Tongue (tissue), 3 donors: ENCODE measurements at places on chromosomes 1 and 21.

DNA sequence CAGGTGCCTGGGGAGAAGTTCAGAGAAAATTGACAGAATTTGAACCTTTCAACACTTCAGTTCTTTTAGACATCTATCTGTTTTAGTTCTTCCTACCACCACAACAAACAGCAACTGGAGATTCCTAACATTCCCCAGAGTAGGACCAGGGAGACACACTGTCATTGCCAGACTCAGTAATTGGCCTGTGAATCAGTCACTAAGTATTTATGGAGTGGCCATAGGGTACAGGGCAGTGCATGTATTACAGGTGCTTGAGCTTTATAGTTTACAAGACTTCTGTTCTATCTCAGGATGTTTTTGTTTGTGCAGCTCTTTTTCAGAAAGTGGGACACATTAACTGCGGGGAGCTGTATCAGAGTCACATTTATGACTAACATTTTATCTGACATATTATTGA lies 1.7 kb downstream of the CDC14A start:
- peak; percentile 50 for DNase-seq

DNA sequence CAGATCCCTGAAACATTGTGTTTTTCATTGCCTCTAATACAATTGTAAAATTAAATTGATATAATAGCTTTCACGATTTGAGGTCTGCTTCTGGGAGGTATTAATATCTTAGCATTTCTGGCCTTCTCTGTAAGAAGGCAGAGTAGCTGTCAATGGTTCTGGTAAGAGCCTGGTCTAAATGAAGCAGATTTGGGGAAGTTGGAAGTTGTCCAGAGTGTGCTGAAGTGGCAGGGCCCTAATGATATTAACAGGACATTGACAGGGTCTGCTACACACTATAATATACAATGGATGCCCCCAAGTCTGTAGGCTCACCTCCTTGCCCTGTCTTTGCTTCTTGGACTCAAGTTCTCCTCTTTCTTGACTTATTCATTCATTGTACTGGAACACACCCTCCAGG lies 99.5 kb downstream of the C4BPA start:
- no peak for DNase-seq

DNA sequence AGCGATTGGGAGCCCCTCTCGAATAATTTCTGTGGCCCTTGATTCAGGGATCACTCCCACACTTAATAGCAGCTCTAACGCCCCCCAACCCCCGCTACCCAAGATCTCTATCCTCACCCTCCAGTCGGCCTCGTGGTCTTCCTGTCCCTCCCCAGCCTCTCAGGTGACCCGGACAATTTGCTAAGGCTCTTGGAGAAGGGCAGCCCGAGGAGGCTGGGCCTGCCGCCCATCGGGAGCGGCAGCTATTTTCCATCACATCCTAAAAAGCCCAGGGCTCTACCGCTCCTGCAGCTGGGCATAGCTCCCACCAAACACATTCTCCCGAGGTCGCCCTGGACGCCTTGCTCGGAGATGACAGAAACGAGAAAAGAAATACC lies 12.0 kb upstream of the PHLDA3 start:
- DNase-seq: no peak

- no peak for DNase-seq
Observed at GRCh38 chr1:65911679-65912078, 119.0 kb downstream of the PDE4B start.
